H54 (cell line): ENCODE measurements at places on chromosomes 5 and 9.

DNA sequence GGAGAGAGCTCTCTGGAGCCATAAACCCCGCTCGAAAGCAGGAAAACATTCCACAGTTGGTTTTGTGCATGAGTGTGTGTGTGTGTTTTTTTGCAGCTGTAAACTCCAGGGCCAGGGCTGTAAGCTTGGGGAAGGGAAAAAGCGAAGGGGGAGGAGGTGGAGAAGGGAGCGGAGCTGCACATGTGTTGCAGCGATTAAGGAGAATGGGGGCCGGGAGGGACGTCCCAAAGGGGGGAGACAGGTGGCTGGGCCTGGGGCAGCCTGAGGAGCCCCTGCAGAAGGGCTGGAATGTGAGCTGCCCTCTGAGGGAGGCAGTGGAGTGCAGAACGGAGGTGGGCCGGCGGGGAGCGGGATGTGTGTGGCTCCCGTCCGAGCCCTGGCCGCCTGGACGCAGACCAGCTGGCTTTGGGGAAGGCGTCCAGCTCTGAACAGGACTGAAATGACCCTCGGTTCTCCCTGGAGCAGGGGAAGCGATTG lies 2.7 kb upstream of the MYMK start:
- DNase-seq, result no peak

DNA sequence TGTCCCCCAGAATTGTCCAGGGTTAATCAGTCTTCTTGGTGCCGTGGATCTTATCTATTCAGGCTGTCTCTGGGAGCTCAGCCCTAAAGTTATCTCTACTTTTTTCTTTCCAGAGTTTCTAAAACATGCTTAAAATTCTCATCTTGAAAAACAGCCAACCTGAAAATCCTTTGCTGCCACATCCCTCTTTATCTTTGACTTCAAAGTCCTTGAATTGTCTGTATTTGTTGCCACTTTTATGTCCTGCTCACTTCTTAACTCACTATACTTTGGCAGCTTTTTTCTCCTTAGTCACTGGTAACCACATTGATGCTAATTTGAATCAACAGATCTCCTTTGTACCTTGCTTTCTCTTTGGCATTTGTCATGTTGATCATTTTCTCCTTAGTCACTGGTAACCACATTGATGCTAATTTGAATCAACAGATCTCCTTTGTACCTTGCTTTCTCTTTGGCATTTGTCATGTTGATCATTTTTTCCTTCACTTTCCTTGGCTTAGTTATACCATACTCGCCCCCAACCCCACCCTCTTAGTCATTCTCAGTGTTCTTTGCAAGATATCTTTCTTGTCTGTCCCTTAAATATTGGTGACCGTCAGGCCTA lies 8.5 kb downstream of the DMXL1 start:
- no peak for DNase-seq

- no peak for DNase-seq
Observed at GRCh38 chr5:96522635-96523355, 89.7 kb upstream of the PCSK1 start.

- DNase-seq, result no peak
Observed at GRCh38 chr9:115249488-115249887, 131.5 kb upstream of the TNC start.

- no peak for DNase-seq
Observed at GRCh38 chr9:115923410-115923809, 230.2 kb upstream of the PAPPA start.

DNA sequence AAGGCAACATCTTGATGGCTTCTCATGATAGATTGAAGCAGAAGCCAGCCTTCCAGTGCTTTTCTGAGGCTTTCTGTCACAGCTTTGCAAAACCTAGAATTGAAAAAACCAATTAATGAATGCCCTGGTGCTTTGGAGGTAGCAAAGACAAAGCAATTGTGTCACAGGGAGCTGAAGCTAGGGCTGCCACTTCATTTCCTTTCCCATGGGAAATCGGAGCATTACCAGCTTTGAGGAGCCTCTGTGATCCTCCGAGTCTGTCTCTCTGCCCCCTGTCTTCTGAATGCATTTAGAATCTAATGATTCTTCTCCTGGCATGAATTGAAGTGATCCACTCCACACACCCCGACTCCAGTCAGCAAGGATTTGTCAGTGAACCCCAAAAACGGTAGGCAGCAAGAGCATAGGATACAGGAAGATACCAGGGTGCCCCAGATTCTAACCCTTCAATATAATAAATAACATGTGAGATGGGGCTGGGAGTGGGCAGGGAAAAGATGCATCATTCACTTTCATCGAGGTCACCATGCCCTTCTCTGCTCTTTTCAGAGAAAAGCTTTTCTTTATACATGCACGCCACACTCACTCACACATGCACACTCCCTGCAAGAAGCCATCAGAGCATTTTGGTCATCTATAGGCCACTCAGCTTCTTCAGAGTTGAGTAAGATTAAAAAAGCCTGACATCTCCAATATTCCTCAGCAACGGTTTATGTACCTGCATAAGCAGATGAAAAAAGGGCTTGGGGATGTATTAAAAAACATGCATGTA lies 247.7 kb upstream of the ZNF462 start:
- DNase-seq, result no peak

GRCh38 chr5:178542455-178542854 lies 47.7 kb downstream of the COL23A1 start:
- DNase-seq, result no peak

- no peak for DNase-seq
Observed at GRCh38 chr9:89368550-89368949, 50.2 kb downstream of the SECISBP2 start.

DNA sequence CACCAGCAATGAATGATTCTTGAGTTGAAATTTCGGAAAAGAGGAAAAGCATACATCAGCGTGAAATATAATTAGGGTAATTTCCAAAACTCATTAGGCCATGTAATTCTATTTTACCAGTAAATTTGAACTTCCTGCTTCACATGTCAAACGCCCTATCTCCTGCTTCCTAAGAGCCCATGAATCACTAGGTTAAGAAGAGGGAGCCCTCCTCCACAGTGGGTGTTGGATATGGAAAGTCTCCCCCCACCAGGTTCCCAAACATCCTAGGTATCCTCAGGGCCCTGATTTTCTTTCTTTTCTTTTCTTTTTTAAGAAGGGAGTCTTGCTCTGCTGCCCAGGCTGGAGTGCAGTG lies 115.2 kb downstream of the SUSD1 start:
- DNase-seq, result no peak

- DNase-seq, result no peak
Observed at GRCh38 chr5:161547738-161548486, 1.4 kb upstream of the GABRB2 start.

DNA sequence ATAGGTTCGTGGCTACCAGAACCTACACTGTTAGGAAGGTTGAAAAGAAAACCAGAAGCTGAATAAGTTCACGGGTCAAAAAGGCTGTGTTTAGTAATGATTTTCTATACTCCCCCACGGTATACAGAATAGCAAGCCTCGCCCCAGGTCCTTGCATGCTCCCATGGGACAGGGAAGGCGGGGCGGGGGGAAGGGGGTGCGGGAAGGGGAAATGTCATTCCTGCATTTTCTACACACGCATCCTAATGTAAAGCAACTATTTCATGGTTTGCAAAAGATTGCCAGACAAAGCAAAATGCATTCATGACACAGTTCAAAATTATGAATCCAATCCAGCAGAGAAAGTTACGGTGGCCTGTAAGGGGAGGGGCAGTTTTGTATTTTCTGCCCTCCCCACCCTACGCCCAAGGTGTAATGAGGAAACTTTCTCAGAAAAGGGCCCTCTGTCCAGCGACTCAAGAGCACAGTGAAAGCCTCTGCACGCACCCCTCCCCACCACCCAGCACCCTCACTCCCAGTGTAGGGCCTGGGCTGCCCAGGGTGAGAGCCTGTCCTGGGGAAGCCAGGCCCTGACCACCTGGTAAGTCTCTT lies 105.2 kb downstream of the ROR2 start:
- DNase-seq, result no peak

- DNase-seq, result peak; percentile 83
Observed at GRCh38 chr9:81737871-81738507, 48.6 kb upstream of the TLE1 start.

GRCh38 chr9:93307468-93308157 lies 123.7 kb downstream of the WNK2 start:
- no peak for DNase-seq

- DNase-seq, result no peak
Observed at GRCh38 chr9:70959366-70959765, 162.1 kb downstream of the TRPM3 start.

DNA sequence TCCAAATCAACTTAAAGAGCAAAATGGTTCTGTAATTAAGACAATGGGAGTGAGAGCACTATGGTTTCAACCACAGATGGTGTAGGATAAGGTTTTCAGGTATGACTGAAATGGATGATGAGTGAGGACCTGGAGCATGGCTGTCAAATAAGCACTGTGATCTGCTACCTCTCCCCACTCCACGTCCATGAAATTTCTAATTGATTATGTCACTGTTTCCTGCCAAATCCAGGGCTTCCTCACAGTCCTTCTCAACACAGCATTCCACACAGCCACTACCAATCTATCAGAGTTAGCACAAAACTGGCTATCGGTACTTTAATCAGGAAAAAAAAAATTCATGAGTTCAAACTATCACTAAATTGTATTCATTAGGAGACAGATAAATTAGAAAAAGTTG lies 420.4 kb upstream of the WWC1 start:
- no peak for DNase-seq

GRCh38 chr5:40495237-40495635 lies 184.5 kb upstream of the PTGER4 start:
- no peak for DNase-seq

- DNase-seq, result no peak
Observed at GRCh38 chr9:86829496-86830046, 117.7 kb downstream of the GAS1 start.

- DNase-seq, result peak; percentile 2
Observed at GRCh38 chr5:85000671-85001070, 616.0 kb upstream of the EDIL3 start.

DNA sequence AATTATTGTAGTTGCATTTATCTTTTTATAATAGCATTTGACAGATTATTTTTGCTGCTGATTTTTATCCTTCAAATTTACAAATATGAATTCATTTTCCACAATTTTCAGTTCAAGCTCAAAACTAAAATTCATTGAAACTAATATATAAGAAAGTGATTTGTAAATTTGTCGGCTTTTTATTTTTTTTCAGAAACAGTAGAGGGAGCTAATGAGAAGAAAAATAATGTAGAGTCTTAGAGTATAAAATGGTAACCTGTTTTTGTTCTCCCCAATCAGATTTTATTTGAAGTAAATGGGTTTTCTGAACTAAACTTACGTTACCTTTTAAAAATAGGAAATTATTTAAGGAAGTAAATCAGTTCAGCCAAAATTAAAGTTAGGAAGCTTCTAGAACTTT lies 19.2 kb downstream of the PRRC1 start:
- no peak for DNase-seq

DNA sequence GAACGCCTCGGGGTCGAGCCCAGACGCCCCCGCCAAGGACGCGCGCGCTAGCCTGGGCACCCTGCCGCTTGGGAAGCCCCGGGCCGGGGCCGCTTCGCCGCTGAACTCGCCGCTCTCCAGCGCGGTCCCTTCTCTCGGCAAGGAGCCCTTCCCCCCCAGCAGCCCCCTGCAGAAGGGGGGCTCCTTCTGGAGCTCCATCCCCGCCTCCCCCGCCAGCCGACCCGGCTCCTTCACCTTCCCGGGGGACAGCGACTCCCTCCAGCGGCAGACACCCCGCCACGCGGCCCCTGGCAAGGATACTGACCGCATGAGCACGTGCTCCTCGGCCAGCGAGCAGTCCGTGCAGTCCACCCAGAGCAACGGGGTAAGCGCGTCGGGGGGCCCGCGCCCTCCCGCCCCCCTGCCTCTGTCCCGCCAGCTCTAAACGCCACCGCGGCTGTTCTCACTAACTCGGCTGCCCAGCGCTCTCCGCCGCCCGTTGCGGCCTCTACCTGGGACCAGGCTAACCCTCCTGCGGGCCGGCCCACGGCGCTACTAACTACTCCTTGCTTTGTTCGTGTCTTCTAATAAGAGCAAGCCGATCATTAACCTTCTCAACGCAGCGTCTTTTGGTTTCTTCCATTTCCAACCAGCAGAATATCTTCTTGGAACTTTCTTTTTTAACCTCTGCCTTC lies 93.6 kb upstream of the OTULINL start:
- no peak for DNase-seq

- no peak for DNase-seq
Observed at GRCh38 chr5:117058740-117059139, 484.1 kb upstream of the SEMA6A start.

DNA sequence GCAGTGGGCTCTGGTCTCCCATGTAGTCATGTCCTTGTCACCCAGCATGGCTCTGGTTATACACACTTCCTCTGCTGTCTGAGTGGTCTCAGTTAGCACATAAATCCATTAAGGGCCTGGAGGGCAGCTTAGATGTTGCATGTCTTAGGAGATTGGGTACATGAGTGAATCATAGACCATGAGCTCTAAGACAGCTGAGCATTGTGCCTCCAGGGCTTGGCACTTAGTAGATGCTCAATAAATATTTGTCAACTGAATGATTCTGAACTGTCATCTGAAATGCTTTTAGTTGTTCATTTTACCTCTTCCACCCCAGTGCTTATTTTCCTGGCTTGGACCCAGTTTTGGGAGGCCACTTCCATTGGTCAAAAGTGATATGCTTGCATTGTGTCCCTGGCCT lies 135.6 kb downstream of the BOD1 start:
- DNase-seq, result no peak

GRCh38 chr5:67195406-67196275 lies 958 bp downstream of the CD180 start:
- no peak for DNase-seq

GRCh38 chr9:32350682-32351081 lies 33.8 kb upstream of the ACO1 start:
- no peak for DNase-seq

DNA sequence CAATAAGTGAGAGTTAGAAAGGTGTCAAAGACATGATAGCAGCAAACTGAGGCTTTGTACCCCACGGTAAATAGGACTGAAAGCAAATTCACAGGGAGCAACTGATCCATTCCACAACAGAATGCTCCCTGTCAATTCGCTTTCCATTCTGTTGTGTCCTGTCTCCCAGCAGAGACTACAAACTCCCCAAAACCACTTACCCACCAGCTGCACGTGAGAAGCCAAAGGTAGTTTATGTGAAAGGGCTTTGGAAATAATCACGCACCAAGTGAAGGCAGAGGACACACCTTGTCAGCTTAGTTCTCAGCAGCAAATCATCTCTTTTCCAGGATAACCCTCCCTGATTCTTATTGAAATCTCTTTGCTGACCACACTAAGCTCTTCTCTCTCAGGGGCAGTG lies 46.6 kb upstream of the IL17B start:
- no peak for DNase-seq

DNA sequence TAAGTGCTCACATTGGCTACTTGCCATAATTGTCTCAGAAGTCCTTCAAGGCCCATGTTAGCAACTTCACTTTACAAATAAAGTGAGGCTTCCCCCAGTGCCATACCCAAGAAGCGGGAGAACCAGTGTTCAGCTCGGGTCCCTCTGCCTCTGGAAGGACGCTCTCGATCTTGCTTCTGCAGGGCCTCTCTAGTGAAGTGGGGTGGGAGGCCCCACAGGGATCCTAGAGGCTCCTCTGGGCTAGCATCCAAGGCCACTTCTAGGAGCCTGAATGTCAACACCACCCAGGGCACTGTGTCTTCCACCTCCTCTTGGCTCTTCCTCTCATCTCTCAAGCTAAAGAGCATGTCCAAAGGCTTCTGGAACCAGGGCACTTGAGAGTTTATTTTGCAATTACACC lies 282.5 kb downstream of the GADD45G start:
- no peak for DNase-seq

- DNase-seq, result no peak
Observed at GRCh38 chr9:20351715-20352114, 270.6 kb downstream of the MLLT3 start.
